ENCODE measurements at places on chromosomes 6 and 20. TPM values are rescaled to one million over a fixed set of nuclear protein-coding genes. Genes with fewer than 3 reads are reported as not detected.

Gene BPIFB4
- not detected for total RNA-seq

Gene CAGE1
- under 0.01 TPM for total RNA-seq

DNA sequence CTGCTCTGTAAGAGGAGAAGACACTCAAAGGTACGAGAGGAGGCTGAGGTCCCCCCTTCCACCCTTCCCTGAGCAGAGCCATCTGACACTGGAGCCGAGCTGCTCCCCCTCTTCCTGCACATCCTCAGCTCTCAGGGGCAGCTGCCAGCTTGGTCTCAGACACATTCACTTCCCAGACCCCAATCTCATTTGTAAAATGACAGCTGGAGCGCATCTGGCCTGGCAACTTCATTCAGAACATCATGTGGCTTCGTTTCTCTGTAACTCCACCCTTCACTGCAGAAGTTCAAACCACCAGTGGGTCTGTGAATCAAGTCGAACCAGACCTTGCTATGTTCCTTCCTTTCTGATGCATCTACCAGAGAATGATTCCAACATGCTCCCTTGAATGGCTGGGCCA, 145.6 kb upstream of the CDH4 start:
- no peak overlapping the region for H3K4me3 ChIP-seq
- H3K27ac ChIP-seq = no peak overlapping the region
- H3K36me3 ChIP-seq = no peaks in the 10 kb centered on the region
- no peaks in the 10 kb centered on the region for H3K27me3 ChIP-seq
- no peak for DNase-seq

- no peaks in the 10 kb centered on the region for H3K36me3 ChIP-seq
- no peaks in the 10 kb centered on the region for H3K4me1 ChIP-seq
- no peak overlapping the region for H3K4me3 ChIP-seq
- no peak for DNase-seq
Measured at GRCh38 chr6:69343851-69344250, 453.0 kb downstream of the LMBRD1 start.

- H3K27ac ChIP-seq = no peak overlapping the region
- no peaks in the 10 kb centered on the region for H3K36me3 ChIP-seq
- no peak for DNase-seq
- H3K27me3 ChIP-seq = no peaks in the 10 kb centered on the region
Measured at GRCh38 chr6:145420599-145420998, 314.7 kb downstream of the EPM2A start.

Gene SPTLC3
- 14.8 TPM for total RNA-seq

Gene RAET1G
- 1.5 TPM for total RNA-seq

- H3K27me3 ChIP-seq = no peaks in the 10 kb centered on the region
- no peaks in the 10 kb centered on the region for H3K36me3 ChIP-seq
- H3K4me3 ChIP-seq = no peak overlapping the region
- DNase-seq = no peak
- H3K4me1 ChIP-seq = no peaks in the 10 kb centered on the region
Measured at GRCh38 chr20:7741866-7742265, 198.4 kb downstream of the HAO1 start.

Gene GJA1
- total RNA-seq = 1,360 TPM

Gene BEND6
- total RNA-seq = 23.6 TPM

Gene CD83
- total RNA-seq = 1.4 TPM

All from osteoblast (primary cell).